DMS53 (cell line): ENCODE measurements at places on chromosomes 11 and 22.
A peak's percentile ranks its signal among the peaks of the same experiment; 100 is the strongest.

DNA sequence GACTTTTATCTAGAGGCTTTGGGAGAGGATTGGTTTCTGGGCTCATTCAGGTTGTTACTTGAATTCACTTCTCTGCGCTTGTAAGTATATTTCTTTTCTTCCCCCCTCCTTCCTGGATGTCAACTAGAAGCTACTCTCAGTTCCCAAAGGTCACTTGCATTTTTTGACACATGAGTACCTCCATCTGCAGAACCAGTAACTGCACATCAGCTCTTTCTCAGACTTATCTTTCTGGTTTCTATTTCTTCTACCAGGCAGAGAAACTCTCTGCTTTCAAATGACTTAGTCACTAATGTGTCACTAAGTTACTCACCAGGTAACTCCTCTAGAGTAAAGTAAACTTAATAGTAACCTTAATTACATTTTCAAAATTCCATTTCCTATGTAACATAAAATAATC is 773.0 kb upstream of the LUZP2 start:
- no peak for DNase-seq

GRCh38 chr11:118691926-118692830 is 12.7 kb upstream of the TREH start:
- no peak for DNase-seq

DNA sequence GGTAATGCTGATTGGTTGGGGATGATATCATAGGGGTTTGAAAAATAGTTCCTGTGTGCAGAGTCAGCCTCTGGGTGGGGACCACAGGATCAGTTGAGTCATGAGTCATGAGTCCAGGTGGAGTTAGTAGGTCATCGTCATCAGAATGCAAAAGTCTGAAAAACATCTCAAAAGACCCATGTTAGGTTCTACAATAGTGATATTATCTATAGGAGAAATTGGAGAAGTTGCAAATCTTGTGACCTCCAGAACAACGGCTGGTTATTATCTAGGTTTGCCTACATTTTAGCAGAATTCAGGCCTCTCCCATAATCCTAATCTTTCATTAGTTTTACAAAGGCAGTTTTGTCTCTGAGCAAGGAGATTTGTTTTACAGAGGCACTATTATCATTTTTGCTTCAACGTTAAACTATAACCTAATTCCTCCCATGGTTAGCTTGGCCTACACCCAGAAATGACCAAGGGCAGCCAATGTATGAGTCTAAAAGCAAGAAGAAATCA is 38.9 kb downstream of the MS4A2 start:
- DNase-seq = no peak

DNA sequence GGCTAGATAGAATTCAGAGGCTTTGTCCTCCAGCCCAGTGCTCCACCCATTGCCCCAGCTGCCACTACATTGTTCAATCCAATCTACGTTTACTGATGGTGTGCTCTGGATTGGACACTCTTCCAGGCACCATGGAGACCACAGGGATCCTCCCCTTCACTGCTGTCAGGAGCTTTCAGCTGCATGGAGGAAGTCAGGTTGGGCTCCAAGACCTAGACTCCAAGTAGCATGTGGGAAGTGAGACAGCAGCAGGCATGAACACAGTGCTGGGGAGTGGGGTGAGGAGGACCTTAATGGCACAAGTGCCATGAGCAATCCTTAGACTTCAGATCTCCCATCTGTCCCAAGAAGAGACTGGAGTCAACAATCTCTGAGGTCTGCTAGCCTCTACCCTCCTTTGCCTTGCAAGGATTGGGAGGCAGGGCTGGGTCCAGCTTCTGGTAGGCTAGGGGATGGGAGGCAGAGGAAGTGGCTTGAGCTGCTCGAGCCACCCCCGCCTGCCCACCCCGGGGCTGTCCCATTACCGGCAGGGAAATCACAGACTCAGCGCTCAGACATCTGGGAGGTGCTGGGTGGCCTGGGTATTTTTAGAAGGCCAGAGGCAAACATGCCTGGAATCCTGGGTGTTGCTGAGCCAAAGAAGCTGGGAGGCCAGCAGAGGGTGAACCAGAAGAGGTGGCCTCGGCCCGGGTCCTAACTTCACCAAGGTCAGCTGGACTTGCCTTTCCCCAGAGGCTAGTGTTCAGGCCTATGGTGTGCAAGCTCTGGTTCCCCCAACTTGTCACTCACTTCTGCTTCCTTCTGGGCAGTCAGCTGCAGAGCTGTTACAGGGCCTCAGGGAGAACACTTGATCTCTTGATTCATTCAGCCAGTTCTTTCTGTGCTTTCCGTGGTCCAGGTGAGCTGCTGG is 15.2 kb upstream of the FCHSD2 start:
- peak; percentile 40 for DNase-seq

DNA sequence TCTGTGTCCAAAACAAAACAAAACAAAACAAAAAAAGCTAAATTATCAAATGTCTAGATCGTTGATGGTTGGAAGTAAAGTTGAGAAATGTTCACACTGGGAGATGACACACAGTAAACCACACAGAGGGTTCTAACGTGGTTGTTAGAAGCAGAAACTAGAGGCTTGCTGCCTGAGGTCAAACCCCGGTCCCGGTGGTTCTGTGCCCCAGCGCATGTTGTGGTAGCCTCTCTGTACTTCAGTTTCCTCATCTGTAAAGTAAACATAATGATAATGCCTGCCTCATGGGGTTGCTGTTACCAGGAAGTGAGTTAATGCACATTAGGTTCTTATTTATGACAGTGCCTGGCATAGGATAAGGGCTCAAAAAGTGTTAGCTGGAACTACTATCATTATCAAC is 33.4 kb downstream of the PPARA start:
- DNase-seq = no peak

DNA sequence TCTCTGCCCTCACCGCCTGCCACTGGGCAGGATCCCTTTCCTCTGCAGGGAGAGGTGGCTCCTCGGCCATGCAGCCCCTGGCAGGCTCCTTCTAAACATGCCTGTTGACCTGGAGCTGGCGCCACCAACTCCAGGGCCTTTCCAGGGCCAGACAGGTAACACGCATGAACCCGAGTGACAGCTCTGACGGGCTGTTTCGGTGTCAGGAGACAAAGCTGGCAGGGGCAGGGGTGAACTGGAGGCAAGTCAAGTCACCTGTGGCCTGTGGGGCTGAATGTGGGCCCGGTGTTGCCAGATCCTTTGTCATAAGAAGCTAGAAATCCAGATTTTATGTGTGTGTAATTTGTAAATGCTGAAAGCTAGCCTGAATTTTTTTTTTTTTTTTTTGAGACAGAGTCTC is 11.3 kb downstream of the C22orf23 start:
- no peak for DNase-seq

GRCh38 chr11:13776134-13776815 is 107.8 kb downstream of the FAR1 start:
- peak; percentile 52 for DNase-seq

- DNase-seq = no peak
Observed at GRCh38 chr11:134978388-134979088, 566.5 kb upstream of the B3GAT1 start.

DNA sequence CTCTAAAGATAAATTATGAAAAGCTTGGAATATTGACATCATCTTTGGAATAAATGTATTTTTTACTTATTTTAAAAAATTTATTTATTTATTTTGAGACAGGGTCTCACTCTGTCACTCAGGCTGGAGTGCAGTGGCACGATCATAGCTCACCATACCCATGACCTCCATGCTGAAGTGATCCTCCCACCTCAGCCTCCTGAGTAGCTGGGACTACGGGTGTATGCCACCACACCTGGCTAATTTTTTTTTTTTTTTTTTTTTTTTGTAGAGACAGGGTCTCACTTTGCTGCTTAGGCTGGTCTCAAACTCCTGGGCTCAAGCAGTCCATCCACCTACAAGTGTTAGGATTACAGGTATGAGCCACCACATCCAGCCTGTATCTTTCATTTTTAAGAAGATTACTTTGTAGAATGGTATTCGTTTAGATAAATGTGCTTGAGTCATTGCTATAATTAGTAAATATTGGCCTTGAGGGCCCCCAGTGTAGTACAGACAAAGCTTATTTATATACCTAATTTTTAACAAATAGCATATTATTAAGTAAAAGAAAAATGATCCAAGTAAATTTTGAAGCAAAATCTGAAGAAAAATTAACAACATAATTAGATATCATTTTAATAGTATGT is 8.5 kb downstream of the SWAP70 start:
- no peak for DNase-seq

GRCh38 chr22:38755155-38755910 is 465 bp downstream of the SUN2 start:
- DNase-seq = peak; percentile 88

GRCh38 chr11:65185869-65186341 is 4.2 kb downstream of the CAPN1 start:
- DNase-seq = no peak

DNA sequence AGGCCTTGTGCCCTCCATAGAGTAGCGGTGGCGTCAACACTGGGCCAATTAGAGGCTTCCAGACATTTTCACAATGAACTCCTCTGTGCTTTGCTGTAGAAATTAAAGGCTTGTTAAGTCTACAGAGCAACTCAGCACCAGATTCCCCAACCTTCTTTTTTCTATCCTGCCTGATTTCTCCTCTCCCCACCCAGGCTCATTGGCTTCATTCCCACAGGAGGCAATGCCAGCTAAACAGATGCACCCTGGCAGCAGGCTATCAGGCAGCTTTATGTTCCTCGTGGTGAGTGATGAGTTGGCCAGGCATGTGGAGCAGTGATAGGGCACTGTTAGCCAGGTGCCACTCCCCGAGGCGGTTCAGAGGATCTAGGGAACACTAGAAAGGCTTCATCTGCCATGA is 4.8 kb downstream of the DIXDC1 start:
- no peak for DNase-seq

GRCh38 chr11:105226091-105226490 is 86.5 kb upstream of the CARD18 start:
- no peak for DNase-seq

DNA sequence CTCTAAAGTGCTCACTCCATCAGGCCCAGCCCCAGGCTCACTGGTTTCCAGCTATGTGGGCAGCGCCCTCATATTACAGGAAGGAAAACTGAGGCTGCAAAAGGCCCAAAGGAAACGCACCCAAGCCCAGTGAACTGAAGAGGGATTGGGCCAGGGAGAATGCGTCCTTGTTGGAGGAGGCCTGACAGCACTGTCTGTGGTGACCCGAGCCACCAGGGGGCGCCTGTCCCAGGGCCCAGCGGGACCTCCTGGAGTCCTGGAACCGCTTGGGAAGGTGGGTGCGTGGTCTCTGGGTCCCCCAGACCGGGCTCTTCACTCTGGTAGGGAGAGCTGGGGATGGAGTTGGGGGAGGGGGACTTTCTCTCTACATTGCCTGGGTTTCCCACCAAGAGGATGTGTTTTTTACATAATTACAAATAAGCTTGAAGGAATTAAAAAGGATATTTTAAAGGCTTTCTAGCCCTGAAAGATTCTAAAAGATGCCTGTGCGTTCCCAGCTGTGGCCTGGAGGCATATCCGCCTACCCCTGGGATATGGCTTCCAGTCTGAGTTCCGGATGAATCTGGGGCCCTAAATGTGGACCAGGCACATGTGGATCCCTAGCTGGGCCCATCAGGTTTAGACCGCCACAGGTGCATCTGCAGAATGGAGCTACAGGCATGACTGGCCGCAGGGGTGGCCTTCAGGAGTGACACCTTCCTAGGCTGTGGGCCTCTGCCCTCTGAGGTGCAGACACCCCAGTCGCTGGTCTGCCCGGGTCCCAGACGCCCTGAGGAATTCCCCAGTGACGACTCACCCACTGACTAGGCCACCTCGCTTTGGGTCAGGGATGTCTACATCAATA is 4.2 kb downstream of the SPI1 start:
- peak; percentile 80 for DNase-seq

GRCh38 chr22:43526946-43527345 is 115.1 kb downstream of the MPPED1 start:
- DNase-seq = no peak

DNA sequence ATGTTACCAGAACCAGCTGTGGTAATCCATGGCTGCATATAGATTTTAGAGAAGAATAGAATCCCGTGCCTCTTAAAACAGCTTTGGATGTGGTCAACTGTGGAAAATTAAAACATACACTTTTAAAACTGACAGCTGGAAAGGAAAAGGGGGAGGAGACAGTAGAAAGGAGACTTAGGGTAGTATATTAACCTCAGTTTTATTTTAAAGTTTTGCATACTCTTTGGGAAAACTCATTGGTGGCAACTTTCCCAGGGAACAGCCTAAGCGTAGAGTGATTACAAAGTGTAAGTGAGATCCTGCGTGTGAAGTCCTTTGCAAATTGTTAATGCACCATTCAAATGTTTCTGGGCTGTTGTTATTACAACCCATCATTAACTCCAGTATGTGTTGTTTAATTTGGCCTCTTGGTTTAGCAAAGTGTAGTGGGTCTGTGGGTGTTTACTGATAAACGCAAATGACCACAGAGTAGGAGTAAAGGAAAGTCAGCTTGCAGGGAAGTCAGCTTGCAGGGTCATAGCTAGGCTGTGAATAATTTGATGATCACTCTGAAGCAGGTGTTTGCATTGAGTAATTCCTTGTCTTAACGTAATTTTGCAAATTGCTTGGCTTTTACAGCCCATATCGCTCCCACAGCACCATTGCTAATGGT is 88.0 kb upstream of the DBX1 start:
- no peak for DNase-seq

- no peak for DNase-seq
Observed at GRCh38 chr11:115291325-115291724, 212.9 kb downstream of the CADM1 start.

- no peak for DNase-seq
Observed at GRCh38 chr11:107710301-107710700, 1.6 kb downstream of the SLN start.

DNA sequence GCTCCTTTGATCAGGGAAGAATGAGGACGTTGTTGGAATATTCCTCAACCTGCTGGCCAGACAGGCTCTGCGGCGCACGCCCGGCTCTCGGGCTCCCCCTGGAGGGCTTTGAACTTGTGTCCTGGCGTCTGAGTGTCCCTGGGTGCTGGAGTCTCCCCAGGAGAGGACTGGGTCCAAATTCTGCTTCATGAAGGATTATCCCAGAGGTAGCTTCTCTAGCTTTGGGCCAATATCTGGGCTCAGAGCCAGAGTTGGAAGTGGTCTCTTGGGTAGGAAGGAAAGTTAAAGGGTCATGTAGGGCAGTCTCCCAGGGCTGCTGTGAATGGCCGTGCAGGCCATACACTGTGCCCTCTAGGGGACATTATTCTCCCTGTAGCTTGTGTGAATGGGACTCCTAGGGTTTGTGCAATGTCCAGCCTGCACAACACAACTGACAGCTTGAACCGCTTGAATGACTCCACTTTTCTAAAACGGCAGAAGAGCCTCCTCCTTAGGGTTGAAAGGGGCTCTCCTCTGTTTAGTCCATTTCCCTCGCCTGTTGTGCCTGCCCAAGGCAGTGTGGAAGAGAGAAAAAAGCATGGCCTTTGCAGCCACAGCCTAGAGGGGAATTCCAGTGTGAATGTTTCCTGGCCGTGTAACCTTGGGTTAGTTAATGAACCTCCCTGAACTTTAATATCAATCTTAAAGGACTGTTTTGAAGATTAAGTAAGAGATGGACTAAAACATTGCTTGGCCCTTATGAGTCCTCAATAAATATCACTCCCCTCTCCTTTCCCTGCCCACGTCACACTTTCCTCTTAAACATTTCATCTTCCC is 111.2 kb upstream of the THY1 start:
- peak; percentile 85 for DNase-seq

- DNase-seq = no peak
Observed at GRCh38 chr22:30033901-30034300, 46.4 kb upstream of the HORMAD2 start.
